ENCODE measurements at places on chromosomes 16 and 17.

GRCh38 chr17:77019893-77020379 is 120.8 kb upstream of the SEC14L1 start:
- DNase-seq, result no peak
- no peak overlapping the region for H3K4me3 ChIP-seq
- H3K27me3 ChIP-seq, result peaks cover 3% of the 10 kb centered on the region
- H3K27ac ChIP-seq, result no peak overlapping the region
- H3K36me3 ChIP-seq, result no peaks in the 10 kb centered on the region

GRCh38 chr17:50314456-50315011 is 31.4 kb upstream of the XYLT2 start:
- no peaks in the 10 kb centered on the region for H3K4me1 ChIP-seq
- H3K36me3 ChIP-seq, result no peaks in the 10 kb centered on the region
- DNase-seq, result no peak
- no peaks in the 10 kb centered on the region for H3K27me3 ChIP-seq
- H3K4me3 ChIP-seq, result no peak overlapping the region
- no peak overlapping the region for H3K27ac ChIP-seq

GRCh38 chr17:44095647-44096496 is 25.3 kb downstream of the G6PC3 start:
- H3K4me3 ChIP-seq, result no peak overlapping the region
- DNase-seq, result no peak
- no peaks in the 10 kb centered on the region for H3K36me3 ChIP-seq

DNA sequence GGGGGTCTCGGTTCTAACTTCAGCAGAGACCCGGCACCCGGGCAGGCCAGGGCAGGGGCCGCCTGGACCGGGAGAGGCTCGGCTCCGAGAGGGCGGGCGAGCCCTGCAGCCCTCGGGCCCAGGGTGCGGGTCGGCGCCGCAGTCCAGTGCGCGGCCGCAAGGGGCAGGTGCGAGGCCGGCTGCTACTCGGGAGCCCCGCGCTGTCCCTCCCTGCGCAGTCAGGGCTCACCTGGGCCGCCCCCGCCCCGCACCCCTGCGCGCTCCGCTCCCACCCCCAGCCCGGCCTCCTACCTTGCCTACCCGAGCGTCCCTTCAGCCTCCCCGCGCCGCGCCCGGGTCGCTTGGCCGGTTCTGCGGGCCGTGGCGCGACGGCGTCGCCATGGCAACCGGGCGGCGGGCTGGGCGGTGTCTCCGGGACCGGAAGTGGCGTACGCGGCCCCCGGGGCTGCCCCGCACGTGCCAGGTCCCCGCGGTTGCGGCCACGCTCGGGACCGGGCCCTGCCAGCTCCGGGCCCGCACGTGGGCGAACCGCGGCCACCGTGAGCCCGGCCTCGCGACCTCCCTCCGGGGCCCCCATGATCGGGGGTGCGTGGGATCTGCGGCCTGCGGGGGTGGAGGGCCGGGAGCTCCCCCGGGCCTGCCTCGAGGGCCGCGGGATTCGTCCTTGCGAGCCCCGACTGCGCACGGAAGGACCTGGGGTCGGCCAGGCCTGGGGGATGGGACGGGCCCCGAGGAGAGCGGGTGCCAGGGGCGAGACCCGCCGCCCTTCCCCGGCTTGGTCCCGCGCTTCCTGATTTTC is at the start of gene CYB561:
Gene CYB561, minus strand, starts transcription at position 353 of the 799 bp plus-strand sequence. CDS start 8,759 bp downstream, outside the sequence.
- peaks cover 24% of the 10 kb centered on the region for H3K4me1 ChIP-seq
- H3K27ac ChIP-seq, result peak within 1 kb of the TSS; percentile 79
- H3K36me3 ChIP-seq, result no peaks in the 10 kb centered on the region
- H3K4me3 ChIP-seq, result peak within 1 kb of the TSS; percentile 54
- peaks cover 2% of the 10 kb centered on the region for H3K27me3 ChIP-seq

GRCh38 chr17:44607836-44608690 is 48.2 kb upstream of the MEIOC start:
- H3K4me3 ChIP-seq, result no peak overlapping the region
- no peak for DNase-seq
- no peak overlapping the region for H3K27ac ChIP-seq
- H3K27me3 ChIP-seq, result peaks cover 7% of the 10 kb centered on the region

GRCh38 chr16:49699841-49700175 is 156.1 kb downstream of the ZNF423 start:
- H3K27ac ChIP-seq, result no peak overlapping the region
- no peaks in the 10 kb centered on the region for H3K4me1 ChIP-seq
- H3K4me3 ChIP-seq, result no peak overlapping the region
- DNase-seq, result no peak
- no peaks in the 10 kb centered on the region for H3K36me3 ChIP-seq

DNA sequence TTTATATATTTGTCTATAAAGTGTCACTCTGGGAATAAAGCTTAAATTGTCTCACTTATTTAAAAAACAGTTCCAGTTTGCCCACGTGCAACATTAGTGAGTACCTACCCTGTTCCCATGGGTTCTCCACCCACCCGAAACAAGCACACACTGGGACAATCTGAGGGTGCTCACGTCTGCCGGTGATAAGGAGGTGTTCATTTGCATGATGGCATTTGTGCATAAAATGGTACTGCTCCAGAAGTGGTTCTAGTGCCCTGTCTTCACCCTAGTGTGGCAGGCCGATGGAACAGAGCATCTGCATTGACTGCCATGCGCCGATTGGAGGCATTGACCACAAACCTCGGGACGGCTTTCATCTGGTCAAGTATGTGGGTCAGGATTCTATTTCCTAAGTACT is 35.6 kb upstream of the ENDOV start:
- no peaks in the 10 kb centered on the region for H3K27me3 ChIP-seq
- H3K36me3 ChIP-seq, result peaks cover 5% of the 10 kb centered on the region
- H3K27ac ChIP-seq, result no peak overlapping the region
- H3K4me3 ChIP-seq, result no peak overlapping the region
- no peak for DNase-seq

DNA sequence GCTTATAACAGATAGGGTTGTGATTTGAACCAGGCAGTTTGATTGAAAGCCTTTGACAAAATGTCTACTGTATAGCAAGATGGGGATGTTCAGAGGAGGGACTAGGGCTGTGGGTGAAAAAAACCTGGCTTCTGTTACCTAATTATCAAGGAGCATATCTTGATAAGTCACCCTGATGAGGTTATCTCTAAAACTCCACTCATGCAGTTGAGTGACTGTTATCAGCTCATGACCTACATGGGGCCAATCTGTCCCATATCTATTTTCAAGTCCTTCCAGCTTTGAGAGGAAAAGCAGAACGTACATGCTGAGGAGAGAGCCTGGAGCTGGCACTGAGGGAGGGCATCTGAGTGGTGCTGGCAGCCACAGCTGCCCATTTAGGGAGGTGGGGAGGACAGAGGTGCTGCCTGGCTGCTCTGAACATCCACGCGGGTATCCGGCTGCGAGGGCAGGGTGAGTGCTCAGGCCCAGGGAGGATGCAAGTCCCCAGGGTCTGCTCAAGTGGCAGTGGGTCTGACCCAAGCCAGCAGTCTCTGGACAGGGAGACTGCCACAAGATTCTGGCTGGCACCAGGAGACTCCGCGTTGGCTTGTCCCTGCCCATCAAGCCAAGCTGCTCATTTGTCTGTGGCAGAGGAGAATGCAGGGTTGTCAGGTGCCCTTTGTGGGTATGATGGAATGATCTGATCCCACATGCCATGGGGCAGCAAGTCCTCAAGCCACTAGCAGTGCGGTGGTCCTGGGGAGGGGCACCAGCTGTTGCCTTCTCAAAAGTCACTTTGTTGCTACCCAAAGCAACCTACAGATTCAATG is 29.2 kb downstream of the ATPAF2 start:
- H3K27ac ChIP-seq, result no peak overlapping the region
- H3K36me3 ChIP-seq, result no peaks in the 10 kb centered on the region
- no peaks in the 10 kb centered on the region for H3K4me1 ChIP-seq

- H3K36me3 ChIP-seq, result peaks cover 35% of the 10 kb centered on the region
- H3K4me3 ChIP-seq, result no peak overlapping the region
- no peak overlapping the region for H3K27ac ChIP-seq
- no peaks in the 10 kb centered on the region for H3K4me1 ChIP-seq
- H3K27me3 ChIP-seq, result no peaks in the 10 kb centered on the region
These were observed 33.3 kb downstream of the HELZ start for GRCh38 chr17:67211742-67212141.

GRCh38 chr16:49457196-49457595 is 83.6 kb downstream of the C16orf78 start:
- H3K27ac ChIP-seq, result no peak overlapping the region
- H3K4me1 ChIP-seq, result no peaks in the 10 kb centered on the region
- no peak for DNase-seq
- H3K36me3 ChIP-seq, result no peaks in the 10 kb centered on the region

- no peak within 1 kb of the TSS for H3K27ac ChIP-seq
- no peaks in the 10 kb centered on the region for H3K36me3 ChIP-seq
- peak within 1 kb of the TSS; percentile 26 for H3K4me3 ChIP-seq
- peaks cover 17% of the 10 kb centered on the region for H3K4me1 ChIP-seq
- peaks cover 33% of the 10 kb centered on the region for H3K27me3 ChIP-seq
- DNase-seq, result peak; percentile 42
These were observed at the start of gene SLC13A5 for GRCh38 chr17:6713130-6713917. SLC13A5 (minus strand) TSS chr17:6713369; CDS start chr17:6713333, 36 bp downstream.

GRCh38 chr17:77472468-77473310 is 331.9 kb downstream of the SEC14L1 start:
- no peak for DNase-seq
- H3K36me3 ChIP-seq, result peaks cover 52% of the 10 kb centered on the region
- no peaks in the 10 kb centered on the region for H3K27me3 ChIP-seq
- peaks cover 84% of the 10 kb centered on the region for H3K4me1 ChIP-seq

GRCh38 chr17:30091771-30092170 is 24.8 kb upstream of the NSRP1 start:
- no peaks in the 10 kb centered on the region for H3K36me3 ChIP-seq
- DNase-seq, result no peak
- no peak overlapping the region for H3K4me3 ChIP-seq
- H3K27ac ChIP-seq, result no peak overlapping the region
- H3K4me1 ChIP-seq, result peaks cover 6% of the 10 kb centered on the region
- peaks cover 9% of the 10 kb centered on the region for H3K27me3 ChIP-seq

DNA sequence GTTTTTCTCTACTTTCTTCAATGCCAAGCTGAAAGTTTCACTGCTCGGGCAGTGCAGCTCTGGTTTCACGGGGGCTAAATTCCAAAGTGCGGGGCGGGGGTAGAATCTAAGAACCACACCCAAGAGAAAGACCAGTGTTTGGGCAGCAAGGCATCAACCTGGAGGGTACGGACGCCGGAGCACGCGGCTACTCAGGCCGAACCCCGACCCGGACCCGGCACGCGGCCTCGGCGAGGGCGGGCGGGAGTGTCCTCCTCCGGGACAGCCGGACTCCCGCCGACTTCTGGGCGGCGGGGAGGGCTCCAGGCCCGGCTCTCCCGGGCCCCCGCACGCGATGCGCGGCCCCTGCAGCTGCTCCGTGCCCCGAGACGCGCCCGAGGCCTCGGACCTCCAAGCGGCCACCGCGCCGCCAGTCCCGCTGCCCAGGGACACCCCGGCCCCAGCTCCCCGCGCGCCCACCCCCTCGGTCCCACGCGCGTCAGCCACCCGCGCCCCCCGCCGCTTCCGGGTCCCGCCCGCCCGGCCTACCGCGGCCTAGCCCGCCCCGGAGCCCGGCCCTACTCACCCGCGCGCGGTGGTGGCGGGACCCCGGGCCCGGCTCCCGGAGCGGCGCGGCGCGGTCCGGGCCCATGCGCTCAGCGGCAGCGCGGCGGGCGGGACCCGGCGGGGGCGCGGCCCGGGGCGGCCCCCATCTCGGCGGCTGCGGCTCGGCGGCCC is 561 bp downstream of the AXIN1 start:
- peak overlapping the region; percentile 56 for H3K27ac ChIP-seq
- DNase-seq, result peak; percentile 53
- peak overlapping the region; percentile 51 for H3K4me3 ChIP-seq

DNA sequence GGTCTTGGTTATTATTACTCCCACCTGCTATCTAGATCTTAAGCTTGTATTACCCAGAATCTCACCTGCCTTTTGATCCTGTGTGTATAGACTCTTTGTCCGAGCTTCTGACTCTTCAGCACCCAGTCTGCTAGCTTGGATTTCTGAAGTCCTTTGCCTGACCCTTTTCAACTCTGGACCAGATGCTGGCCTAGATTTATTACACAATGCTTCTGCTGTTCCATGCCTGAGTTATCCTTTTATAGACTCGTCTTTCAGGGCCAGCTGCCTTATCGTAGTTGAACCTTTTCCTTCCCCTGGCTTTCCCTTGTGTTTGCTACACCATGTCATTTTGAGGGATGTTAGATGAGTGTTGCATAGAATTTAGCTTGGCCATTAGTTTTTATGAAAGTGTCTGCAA is 32.6 kb downstream of the RHOT1 start:
- peaks cover 3% of the 10 kb centered on the region for H3K36me3 ChIP-seq
- no peak overlapping the region for H3K27ac ChIP-seq
- no peak for DNase-seq
- H3K27me3 ChIP-seq, result no peaks in the 10 kb centered on the region
- no peaks in the 10 kb centered on the region for H3K4me1 ChIP-seq
- H3K4me3 ChIP-seq, result no peak overlapping the region

Measured in B cell (primary cell).